ENCODE measurements at places on chromosomes 1 and 21.

DNA sequence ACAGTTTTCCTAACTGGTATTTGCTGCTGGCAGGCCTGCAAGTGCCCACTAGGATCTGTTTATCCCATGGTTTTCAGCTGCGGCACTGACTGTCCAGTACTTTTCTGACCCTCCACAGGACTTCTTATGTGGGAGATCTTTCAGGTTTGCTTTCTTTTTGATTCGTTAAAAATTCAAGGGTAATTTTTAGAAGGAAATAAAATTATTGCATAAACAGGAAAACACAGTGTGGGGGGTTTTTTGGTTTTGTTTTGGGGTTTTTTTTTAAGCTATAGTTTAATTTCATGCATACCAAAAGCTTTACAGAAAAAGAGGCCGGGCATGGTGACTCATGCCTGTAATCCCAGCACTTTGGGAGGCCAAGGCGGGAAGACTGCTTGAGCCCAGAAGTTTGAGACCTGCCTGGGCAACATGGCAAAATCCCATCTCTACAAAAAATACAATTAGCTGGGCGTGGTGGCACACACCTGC is 3.6 kb downstream of the NIBAN1 start:
- no peak for DNase-seq

- no peak for DNase-seq
These were observed 10.9 kb upstream of the ADAMTS5 start for GRCh38 chr21:26977746-26978145.

- DNase-seq = no peak
These were observed 115.5 kb downstream of the GABPA start for GRCh38 chr21:25850126-25850842.

- no peak for DNase-seq
These were observed 193.4 kb downstream of the APP start for GRCh38 chr21:25977068-25977611.

GRCh38 chr21:25080661-25081060 is 526.6 kb downstream of the MRPL39 start:
- DNase-seq = no peak

- no peak for DNase-seq
These were observed 40.3 kb downstream of the GPR88 start for GRCh38 chr1:100578201-100578600.

DNA sequence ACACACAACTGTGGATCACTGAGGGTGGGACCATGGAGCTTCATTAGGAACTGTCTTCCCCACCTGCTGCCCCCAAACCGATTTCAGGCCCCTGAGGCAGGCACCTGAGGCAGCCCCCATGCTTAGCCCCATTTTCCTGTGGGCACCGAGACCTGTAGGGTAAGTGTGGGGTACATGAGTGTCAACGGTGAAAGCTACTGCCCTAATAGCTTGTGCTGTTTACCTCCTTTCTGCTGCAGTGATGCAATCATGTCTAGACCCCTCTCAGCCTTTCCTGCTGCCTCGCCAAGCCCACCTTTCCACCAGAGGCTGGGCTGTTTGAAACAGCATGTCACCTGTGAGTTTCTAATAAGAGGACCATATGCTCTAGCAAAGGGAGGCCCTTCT is 53.0 kb downstream of the NFASC start:
- no peak for DNase-seq

- DNase-seq = no peak
These were observed 741.0 kb upstream of the NCAM2 start for GRCh38 chr21:20257052-20257740.

DNA sequence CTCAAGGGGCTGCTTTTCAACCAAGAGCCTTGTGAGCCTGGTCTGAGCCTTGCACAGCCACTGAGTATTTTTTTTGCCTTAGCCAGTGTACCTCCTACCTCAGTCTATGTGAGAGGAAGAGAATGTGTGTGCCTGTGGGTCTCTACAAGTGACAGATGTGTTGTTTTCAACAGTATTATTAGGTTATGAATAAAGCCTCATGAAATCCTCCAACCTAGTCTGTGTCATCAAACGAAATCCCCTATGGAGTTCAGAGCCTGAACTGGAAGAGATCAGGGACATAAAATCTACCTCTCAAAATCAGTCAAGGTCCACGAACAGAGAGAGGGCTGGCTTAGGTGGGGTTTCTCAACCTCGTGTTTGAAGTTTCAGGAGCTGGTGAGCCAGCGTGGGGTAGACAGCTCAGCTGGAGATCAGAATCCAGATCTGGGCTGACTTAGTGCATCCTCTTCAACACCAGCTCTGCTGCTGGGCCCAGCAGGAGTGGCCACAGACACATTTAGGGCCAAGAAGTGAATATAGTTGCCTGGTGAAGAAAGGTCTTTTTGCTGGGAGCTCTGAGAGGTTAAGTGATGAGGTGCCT is 8.2 kb downstream of the XKR8 start:
- no peak for DNase-seq

- DNase-seq = no peak
These were observed 18.3 kb upstream of the PADI4 start for GRCh38 chr1:17289721-17290120.

DNA sequence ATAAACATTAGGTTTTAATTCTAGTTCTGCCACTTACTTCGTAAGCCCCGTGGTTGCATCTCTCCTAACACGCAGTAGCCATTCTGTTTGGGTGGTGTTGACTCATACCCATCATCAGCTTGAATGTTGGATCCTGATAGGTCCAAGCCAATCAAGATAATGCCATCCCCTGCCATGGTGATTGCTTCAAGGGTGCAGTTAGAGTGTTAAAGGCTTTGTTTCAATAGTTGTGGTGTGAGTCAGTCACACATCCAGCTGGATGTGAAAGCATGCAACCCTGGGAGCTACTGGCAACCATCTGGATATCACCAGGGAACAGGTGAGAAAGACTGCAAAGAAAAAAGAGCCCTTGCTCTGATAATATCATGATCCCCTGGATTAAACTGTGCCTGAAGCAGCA is 69.1 kb downstream of the OMA1 start:
- DNase-seq = no peak

DNA sequence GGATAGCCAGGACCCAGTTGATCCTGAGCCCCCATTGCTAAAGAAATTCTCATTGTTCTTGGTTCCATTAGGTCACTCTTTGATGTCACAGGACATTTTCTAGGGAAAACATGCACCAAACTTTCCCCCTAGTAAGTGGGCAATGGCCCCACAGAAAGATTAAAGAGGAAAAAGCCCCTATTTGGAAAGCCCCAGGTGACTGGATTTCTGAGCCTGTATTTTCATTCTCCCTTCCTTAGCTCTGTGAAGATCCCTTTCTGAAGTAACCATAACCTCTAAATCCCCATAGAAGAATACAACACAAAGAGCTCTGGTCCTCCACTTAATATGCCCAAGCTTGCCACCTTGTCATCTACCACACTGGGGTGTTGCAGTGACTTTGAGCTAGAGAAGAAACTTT is 232.3 kb upstream of the FGGY start:
- no peak for DNase-seq

GRCh38 chr1:202662081-202662480 is 48.2 kb downstream of the SYT2 start:
- no peak for DNase-seq

DNA sequence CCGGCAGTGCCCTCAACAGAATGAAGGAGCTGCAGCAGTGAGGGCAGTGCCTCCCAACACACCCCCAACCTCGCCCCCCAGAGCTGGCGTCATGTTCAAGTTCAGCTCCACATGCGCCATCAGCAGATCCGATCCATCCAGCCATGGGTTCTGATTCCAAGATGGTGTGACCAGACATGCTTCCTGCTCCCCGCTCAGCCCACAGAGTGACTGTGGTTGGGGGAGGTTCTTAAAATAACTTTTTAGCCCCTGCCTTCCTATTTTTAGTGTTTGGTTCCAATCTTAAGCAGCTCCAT is 30.1 kb upstream of the GPR137B start:
- no peak for DNase-seq

GRCh38 chr1:162722036-162722435 is 68.5 kb upstream of the HSD17B7 start:
- no peak for DNase-seq

Data from stimulated activated CD8-positive, alpha-beta memory T cell treated with anti-CD3 and anti-CD28 coated beads, Interleukin-7, amount 100 ng/mL, for 1 hour (primary cell).